Effector CD8-positive, alpha-beta T cell (primary cell): ENCODE measurements at places on chromosomes 13 and 19.
A peak's percentile ranks its signal among the peaks of the same experiment; 100 is the strongest.

DNA sequence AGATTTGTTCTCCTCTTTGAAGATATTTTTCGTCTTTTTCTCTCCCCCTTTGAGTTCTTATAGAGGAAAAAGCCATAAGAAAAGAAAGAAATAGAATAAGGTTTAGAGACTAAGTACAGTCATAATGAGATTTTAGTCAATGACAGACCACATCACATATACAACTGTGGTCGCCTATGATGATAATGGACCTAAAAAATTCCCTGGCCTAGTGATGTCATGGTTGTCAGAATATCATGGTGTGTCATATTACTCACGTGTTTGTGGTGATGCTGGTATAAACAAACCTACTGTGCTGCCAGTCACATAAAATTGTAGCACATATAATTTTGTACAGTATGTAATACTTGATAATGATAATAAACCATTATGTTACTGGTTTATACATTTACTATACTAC is 1096.1 kb downstream of the OLFM4 start:
- no peak for DNase-seq

GRCh38 chr13:51113969-51114368 is 2.9 kb upstream of the C13orf42 start:
- DNase-seq = no peak

- DNase-seq = no peak
These were observed 105.5 kb downstream of the MBNL2 start for GRCh38 chr13:97327506-97328221.

- no peak for DNase-seq
These were observed 67.7 kb upstream of the STARD13 start for GRCh38 chr13:33353210-33353609.

- no peak for DNase-seq
These were observed 224.4 kb downstream of the OXGR1 start for GRCh38 chr13:96769874-96770273.

DNA sequence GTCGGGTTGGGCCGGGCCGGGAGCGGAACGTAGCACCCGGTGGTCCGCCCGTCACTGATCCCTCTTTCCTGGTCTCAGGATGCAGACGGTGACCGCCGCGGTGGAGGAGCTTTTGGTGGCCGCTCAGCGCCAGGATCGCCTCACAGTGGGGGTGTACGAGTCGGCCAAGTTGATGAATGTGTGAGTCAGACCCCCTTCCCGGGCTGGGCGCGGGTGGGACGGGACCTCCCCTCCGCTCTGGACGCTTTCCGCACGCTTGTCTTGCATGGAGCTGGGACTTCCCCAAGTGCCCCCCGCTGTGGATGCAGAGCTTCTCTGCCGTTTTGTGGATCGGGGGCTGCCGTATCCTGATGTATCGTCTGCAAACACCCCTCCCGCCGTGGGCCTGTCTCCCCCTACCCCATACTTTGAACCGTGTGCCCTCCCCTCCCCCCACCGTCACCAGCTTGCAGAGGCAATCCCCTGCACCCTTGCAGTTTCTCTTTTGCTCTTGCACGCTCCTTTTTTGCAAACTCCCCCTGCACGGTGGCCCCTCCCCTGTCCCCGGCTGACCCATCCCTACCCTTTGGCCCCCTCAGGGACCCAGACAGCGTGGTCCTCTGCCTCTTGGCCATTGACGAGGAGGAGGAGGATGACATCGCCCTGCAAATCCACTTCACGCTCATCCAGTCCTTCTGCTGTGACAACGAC is 669 bp downstream of the GADD45B start:
- peak; percentile 44 for DNase-seq
